Activated CD4-positive, alpha-beta T cell treated with anti-CD3 and anti-CD28 coated beads, Interleukin-2, amount 50 U/mL, for 24 hours (primary cell): ENCODE measurements at places on chromosomes 12 and 14.

DNA sequence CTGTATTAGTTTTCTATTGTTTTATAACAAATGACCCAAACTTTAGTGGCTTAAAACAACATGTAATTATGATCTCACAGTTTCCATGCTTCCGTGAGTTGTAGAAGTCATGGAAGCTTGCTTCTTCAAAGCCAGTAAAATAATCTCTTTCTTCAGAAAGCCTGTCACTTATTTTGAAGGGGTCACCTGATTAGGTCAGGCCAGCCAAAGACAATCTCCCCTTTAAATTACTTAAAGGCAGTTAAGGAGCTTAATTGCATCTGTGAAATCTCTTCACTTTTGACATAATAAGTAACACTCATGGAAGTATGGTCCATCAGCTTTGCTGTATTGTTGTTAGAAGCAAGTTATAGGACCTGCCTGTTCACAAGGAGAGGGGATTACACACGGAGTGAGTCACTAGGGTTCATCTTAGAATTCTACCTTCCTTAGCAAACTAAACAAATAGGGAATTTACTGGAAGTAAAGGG is 89.8 kb downstream of the FAR2 start:
- DNase-seq, result no peak

GRCh38 chr12:102024765-102025164 is 37.0 kb downstream of the WASHC3 start:
- no peak for DNase-seq

DNA sequence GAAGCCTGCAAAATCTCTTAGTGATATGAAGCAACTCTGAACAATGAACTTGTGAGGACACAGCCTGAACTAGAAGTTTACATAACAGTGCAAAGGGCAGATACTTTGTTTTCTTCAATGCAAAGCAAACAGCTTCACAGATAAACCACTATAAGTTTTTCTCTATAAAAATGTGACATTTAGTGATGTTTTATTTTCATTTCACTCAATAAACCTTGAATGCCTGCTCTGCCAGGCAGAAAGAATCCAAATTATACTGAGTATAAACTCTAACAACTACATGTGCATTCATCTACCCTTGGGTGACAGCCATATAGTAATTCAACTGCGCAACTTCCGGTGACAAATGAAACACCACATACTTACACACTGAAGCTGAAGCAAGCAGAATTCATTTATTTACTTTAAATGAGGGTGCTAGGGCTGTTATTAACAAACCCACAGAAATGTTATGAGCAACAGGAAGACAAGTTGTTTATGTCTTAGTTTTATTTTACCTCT is 10.3 kb downstream of the DCP1B start:
- DNase-seq, result no peak

GRCh38 chr14:38209572-38210557 is 2.2 kb downstream of the SSTR1 start:
- DNase-seq, result no peak

- no peak for DNase-seq
These were observed 6.2 kb downstream of the PGF start for GRCh38 chr14:74949191-74949601.

DNA sequence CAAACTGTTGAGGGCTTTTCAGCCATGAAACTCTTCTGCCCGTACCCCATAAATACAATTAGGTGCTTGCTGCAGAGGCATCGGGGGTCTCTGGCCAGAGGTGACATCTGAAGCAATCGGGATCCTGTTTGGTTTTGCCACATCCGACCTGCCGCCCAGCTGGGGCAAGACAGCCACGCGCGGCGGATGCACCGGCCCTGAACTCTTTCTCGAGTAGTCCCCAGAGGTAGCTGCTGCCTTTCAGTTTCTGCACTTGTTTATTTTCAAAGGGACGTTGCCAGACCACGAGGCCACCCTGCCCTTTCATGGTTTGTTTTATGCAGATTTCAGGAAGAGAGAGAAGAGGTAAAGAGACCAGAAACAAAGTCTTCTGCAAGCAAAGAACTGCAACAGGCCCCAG is 10.6 kb upstream of the MLXIP start:
- no peak for DNase-seq

DNA sequence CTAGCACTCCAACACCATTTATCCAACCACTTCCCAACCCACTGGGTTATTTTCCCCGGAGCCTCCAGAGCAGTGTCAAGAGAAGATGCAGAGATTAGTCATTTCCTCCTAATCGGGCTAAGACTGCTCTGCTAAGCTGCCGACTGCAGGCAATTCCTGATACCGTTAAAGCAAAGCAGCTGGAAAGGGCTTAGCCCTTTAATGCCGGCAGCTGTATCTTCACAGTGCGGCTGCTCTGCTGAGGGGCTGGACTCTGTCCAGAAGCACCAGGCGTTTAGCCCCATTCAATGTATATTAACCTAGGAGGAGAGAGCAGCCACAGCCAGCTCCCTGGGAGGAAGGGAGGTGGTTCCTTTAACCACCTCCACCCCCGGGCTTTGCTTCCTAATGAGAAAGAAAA is 11.1 kb downstream of the AQP6 start:
- no peak for DNase-seq

DNA sequence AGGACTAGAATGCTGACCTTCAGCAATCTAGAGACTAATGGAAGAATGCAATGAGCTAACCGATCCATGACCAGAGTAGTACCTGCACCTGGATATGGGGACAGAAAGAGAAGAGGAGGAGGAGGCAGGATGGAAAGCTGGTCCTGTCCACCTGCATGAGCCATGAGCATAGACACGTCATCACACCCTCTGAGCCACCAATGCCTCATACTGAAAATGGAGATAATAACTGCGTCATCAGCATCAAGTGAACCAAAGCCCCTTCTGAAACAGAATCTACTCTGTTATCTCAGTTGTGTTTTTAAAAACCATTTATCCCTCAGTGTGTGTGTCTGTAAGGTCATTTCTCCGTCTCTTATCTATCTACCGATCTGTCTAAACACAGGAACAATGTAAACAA is 327.0 kb downstream of the BCL11B start:
- no peak for DNase-seq

GRCh38 chr14:80545935-80546854 is 334.9 kb upstream of the DIO2 start:
- DNase-seq, result no peak

DNA sequence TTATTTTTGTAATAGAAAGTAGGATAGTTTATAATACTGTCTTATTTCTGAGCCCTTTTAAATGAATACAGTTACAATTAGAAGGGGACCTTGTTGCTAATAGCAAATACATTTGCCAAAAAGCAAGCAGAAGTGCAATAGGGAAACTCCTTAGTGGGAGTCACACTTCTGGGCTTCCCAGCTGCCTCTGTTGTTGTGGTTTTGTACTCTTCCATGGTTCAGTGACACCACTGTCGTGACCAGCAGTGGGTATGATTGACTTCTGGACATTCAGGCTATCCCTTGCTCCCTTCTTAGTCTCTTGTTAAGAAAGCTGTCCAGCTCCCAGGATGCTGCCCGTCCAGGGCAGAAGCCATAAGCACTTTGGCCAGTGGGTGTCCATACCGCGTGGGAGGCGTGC is 22.6 kb downstream of the TCTN1 start:
- no peak for DNase-seq

GRCh38 chr12:28799348-28799747 is 349.7 kb upstream of the FAR2 start:
- DNase-seq, result no peak

DNA sequence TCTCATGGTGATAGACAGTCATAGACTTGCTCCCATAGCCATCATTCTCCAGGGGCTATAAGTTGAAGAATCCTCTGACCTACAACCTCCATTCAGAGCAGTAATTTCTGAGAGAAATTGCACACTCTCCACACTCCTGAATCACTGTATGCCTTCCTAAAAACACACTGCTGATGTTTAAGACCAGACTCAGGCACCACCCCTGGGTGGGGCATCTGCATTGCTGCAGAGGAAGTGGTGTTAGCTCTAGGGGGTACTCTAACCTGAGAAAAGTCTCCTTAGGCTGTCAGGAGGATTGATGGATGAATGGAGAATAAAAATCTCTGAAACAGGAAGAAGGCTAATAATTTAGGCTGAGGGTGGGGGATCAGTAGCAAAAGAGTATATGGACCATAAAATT is 436.1 kb downstream of the DAD1 start:
- no peak for DNase-seq

DNA sequence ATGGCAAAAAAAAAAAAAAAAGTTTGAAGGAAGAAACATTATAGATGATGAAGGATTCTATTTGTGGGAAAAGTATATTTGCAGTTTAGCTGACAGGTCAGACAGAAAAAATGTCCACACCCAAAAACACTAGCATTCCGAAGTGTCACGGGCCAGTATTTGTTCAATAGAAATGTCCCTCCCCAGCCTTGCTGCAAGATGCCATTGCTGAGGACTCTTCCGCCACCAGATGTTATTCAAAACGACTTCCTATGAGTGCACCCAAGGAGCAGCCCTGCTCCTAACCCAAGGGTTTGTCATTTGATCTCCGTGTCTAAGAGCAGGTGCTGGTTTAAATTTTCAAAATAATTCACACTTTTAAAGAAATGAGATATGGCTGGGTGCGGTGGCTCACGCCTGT is 163.1 kb downstream of the GCH1 start:
- no peak for DNase-seq

DNA sequence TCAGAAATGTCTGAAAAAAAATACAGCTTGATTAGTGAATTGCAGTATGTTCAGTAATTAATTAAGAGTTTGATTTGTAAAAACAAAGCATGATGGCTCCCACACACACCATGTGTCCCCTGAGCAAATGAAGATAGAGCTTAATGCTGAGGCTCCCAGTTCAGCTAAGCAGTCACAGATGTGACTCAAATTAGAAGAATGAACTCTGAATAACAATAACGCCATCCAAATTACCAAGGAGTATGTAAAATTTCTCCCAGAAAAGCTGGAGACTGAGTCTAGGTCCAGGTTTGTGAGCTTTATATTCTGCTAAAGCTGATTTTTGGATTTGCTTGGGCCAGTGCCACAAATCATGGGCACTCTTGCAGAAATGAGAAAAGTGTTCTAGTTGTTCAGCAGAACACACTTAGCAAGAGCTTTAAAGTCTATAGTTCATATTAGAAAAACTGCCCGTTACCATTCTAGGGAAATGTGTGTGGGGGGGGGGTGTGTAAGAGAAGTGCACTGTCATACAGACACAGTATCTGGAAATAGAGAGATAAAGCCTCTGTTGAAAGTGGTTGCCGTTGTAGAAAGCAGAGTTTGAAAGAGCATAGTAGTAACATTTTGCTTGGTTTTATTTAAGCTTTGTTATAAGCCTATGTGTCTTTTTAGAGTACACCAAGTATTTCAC is 253.1 kb downstream of the BCAT1 start:
- no peak for DNase-seq

GRCh38 chr12:132077322-132078100 is 66.6 kb downstream of the DDX51 start:
- DNase-seq, result no peak

DNA sequence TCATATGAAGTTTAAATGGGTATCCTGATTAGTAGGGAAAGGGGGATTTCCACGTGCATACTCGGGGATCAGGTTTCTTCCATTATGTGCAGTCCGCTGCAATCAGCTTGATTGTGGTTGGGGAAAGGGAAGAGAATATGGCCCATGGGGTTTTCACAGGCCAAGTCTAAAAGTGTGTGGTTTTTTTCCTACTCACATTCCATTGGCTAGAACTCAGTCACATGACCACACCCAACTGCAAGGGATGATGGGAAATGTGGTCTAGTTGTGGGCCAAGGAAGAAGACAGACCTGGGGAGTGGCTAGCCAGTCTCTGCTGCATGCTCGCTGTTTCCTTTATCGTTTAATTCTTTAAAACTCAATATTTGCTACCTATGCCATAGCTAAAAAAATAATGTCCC is 105.1 kb downstream of the PRIMA1 start:
- no peak for DNase-seq

- DNase-seq, result no peak
These were observed 101.2 kb downstream of the KIF21A start for GRCh38 chr12:39341761-39342160.

GRCh38 chr14:64170181-64170580 is 124.0 kb downstream of the ESR2 start:
- DNase-seq, result no peak

DNA sequence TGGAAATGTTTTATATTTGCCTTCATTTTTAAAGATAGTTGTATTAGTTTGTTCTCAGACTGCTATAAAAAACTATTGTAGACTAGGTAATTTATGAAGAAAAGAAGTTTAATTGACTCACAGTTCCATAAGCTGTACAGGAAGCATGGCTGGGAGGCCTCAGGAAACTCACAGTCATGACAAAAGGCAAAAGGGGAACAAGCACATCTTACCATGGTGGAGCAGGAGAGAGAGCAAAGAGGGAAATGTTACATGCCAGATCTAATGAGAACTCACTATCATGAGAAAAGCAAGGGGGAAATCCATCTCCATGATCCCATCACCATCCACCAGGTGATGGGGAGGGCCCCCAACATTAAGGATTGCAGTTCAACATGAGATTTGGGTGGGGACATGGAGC is 35.5 kb upstream of the UNC79 start:
- no peak for DNase-seq

- DNase-seq, result no peak
These were observed 233.4 kb downstream of the IPO8 start for GRCh38 chr12:30462249-30462648.

DNA sequence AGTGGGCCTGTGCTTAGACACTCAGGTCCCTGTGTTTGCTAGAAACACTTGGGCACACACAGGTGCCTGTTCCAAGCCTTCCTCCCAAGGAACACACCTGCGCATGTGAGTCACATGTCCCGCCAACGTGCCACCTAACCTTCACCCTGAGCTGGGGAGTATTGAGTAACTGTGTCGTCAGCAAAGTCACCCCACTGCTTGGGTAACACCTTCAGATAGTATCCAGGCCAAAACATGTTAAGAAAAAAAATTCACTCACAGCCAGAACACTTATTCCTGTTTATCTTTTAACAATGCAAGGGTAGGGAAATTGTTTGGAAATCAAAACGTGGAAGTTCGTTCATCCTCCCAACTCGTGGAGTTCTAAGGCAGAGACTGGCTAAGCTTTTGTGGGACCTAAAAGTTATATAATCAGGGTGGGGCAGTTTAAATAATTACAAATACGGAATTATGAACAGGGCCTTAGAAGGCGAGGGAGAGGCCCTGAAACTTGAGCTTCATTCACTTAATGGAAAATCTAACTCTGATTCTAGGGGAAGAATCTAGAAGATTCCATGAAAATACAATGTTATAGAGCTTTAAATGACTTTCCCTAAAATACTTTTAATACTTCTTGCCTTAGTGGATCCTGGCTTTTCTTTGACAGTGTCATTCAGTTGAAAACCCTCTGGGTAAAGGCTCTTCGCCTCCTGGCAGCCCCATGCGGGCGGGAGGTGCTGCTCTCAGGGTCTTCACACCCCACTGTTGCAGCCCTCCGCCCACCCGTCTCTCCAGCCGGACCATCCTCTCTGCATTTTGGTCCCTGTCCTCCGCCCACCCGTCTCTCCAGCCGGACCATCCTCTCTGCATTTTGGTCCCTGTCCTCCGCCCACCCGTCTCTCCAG is 30.3 kb upstream of the ADIPOR2 start:
- DNase-seq, result peak; percentile 36

GRCh38 chr14:71094722-71095121 is 187.5 kb downstream of the PCNX1 start:
- DNase-seq, result no peak

GRCh38 chr14:23385244-23385641 is 8.4 kb downstream of the CMTM5 start:
- DNase-seq, result no peak
